Hematopoietic multipotent progenitor cell treated with erythropoietin and hydrocortisone succinate and interleukin-3 and kit ligand, for 17 days (in vitro differentiated cells): ENCODE measurements at places on chromosomes 3 and 15.

- DNase-seq: no peak
These were observed 88.3 kb upstream of the CLSTN2 start for GRCh38 chr3:139846729-139847128.

GRCh38 chr3:72114773-72115172, 329.8 kb upstream of the PROK2 start:
- no peak for DNase-seq

GRCh38 chr3:175260145-175260794, 401.1 kb downstream of the NAALADL2 start:
- DNase-seq: no peak

DNA sequence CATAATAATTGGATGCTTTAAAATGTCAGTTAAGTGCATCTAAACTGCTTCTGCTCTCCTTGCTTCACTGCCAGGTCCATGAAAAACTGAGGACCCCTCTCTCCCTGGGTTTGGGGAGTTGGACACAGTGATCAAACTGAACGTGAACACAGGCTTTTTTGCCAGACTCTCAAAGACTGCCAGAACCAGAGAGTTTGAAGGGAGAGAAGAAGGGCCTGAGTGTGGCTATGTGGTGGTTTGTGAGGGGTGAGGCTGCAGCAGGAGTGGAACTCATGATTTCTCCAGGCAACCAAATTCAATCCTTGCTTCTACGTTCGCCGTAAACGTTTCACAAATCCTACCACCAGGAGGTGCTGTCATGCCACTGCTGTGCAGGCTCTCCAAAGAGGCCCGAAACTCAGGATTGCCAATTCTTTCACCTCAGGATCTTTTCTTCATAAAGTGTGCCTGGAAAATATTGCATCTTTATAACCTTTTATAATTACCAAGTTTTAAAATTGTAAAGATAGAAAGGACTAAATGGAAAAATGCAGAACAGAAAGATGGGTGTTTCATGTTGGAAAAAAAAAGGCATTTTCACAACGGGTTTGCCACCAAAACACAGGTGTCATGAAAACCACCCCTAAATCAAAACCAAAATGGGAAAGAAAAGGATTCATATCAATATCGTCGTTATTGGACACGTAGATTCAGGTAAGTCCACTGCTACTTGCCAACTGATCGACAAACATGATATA, 19.7 kb downstream of the TM4SF4 start:
- peak; percentile 8 for DNase-seq

DNA sequence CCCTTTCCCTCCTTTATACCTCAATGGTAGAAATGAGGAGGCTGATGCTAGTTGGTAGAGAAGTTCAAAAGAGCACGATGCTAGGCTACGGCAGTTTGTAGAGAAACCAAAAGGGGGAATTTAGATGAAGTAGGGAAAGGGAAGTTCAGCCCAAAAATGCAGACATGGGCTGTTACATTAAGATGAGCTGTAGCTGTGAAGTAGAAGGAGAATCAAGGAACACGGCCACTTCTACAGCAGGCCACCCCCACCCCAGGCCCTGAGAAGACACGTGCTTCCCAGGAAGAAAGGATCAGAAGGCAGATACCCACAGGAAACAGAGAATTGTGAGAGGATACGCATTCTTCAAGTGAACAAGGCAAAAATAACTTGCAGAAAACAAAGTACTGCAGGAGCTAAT, 2.1 kb upstream of the PARP14 start:
- DNase-seq: no peak

DNA sequence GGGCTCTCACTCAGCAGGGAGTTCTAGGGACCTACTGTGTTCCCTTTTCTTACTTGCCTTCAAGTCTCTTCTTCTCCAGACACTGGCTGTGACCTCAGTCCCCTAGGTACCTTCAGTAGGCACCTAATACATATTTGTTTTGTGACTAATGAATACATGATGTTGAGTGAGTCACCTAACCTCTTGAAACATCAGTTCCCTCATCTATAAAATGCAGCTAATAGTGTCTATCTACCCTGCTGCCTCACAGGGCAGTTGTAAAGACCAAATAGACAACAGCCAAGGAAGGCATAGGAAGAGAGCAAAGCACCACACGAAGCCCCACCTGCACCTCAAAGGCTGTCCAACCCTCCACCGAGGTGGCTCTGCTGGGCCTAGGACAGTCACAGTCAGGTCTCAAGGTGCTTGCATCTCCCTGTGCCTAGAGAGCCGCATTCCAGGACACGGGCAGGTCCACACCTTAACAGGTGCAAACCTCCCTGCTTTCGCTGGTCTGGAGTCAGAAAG, 29.1 kb downstream of the DAPK2 start:
- DNase-seq: no peak

DNA sequence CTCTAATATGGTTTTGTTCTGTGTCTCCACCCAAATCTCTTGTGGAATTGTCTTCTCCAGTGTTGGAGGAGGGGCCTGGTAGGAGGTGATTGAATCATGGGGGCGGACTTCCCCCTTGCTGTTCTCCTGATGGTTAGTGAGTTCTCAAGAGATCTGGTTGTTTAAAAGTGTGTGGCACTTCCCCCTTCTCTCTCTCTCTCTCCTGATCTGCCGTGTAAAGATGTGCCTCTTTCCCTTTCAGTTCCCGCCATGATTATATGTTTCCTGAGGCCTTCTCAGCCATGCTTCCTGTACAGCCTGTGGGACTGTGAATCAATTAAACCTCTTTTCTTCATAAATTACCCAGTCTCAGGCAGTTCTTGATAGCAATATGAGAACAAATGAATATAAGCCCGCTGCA, 33.1 kb downstream of the RETNLB start:
- no peak for DNase-seq
